Ecto neural progenitor cell (in vitro differentiated cells): ENCODE measurements at places on chromosomes 5 and 9.

DNA sequence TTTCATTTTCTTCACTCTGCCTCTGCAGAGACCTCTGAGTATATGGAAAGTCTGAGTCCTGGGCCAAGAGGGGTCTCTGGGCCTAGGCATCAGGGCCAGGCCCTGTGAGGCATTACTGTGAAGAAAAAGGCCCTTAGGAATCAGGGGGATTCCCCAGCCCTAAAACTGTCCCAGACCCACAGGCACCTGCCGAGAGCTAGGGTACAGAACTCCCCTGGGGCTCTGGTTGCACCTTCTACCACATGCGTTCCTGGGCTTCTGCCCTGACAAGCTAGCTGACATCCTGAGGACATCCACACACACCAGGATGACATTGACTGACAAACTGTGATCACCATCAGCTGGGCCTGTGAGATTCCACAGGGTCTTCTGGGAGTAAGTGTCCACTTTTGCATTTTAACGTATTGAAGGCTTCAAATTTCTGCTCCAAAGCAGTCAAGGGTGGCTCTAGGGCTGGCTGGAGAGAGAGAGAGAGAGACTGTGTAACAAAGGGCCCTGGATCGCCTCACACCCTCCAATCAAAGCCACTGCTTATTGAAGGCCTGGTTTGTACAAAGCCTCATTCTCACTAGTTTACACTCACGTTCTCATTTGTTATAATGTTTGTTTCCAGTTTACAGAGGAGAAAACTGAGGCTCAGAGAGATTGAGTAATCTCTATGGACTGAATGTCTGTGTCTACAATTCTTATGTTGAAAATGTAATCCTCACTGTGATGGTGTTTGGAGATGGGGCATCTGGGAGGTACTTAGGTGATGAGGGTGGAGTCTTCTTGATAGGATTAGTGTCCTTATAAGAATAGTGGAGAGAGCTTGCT is 45.1 kb downstream of the TGFBI start:
- DNase-seq: no peak

- DNase-seq: no peak
Observed at GRCh38 chr9:107700847-107701246, 211.3 kb upstream of the KLF4 start.

DNA sequence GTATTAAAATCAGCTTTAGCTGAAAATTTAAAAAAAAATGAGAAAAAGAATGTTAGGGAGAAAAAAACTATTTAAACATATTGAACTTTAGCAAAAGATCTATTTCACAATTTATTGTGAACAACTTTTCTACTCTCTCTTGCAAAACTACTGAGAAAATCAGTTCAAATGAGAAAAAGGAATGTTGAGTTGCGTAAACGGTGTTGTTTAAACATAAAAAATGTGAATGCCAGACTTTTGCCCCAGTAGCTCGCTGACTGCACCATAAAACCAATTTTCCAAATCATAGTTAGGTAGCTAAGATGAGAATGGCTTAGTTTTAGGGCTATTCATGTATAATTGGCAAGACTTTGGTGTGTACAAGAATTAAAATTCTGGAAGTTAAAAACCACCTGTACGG is 13.4 kb upstream of the RAD23B start:
- DNase-seq: no peak

DNA sequence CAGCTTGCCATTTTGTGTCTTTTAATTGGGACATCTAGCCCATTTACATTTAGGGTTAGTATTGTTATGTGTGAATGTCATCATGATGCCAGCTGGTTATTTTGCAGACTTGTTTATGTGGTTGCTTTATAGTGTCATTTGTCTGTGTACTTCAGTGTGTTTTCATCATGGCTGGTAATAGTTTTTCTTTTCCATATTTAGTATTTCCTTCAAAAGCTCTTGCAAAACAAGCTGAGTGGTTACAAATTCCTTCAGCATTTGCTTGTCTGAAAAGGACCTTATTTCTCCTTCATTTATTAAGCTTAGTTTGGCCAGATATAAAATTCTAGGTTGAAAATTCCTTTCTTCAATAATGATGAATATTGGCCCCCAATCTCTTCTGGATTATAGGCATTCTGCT is 28.5 kb upstream of the TNFSF15 start:
- no peak for DNase-seq

DNA sequence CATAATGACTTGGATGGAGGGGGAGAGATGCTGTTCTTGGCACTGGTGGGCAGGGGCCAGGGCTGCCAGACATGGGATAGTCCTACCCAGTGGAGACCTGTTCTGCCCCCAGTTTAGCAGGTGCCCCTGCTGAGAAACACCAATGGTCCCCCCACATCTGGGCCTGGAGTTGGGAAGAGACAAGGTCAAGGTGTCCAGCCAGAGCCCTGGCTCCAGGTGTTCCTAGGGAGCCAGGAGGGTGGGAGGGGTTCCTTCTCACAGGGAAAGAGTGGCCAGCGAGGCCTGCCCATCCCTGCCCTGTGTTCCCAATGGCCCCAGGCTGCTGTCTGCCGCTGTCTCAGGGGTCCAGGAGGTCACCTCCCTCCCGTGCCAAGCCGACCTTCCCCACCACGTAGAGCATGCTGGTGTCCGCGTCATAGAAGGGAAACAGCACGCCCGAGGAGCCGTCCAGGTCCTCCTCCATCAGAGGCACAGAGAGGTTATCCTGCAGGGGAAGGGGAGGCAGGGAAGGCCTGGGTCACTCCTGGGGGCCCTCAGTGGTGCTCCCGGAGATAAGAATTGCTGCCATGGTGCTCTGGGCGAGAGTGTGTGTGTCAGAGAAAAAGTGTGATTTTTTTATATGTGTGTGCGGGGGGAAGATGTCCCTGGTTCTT is 11.7 kb upstream of the TRIM14 start:
- no peak for DNase-seq

- no peak for DNase-seq
Observed at GRCh38 chr5:148969291-148969690, 93.6 kb downstream of the SH3TC2 start.

GRCh38 chr9:76231001-76231400 is 163.2 kb downstream of the RFK start:
- DNase-seq: no peak

DNA sequence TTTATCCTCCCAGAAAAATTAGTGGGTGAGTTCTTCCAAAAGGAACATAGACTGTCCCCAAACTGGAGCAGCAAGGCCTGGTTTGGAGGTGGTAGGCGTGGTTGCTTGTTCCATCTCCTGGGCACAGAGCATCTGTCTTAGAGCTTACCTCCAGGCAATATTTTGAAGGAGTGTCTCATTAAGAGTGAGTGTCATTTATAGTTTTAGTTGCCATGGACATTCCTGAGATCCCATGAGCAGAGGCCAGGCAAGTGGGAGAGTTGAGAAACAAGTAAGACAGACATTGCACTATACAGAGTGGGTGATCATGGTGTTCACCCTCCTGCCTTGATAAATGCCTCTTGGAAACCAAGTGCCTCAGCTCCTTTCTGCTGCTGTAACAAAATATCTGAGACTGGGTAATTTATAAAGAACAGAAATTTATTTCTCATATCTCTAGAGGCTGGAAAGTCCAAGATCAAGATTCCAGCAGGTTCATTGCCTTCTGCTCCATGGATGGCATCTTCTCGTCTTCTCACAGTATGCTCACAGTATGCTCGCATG is 68.5 kb downstream of the KIAA1958 start:
- DNase-seq: no peak

DNA sequence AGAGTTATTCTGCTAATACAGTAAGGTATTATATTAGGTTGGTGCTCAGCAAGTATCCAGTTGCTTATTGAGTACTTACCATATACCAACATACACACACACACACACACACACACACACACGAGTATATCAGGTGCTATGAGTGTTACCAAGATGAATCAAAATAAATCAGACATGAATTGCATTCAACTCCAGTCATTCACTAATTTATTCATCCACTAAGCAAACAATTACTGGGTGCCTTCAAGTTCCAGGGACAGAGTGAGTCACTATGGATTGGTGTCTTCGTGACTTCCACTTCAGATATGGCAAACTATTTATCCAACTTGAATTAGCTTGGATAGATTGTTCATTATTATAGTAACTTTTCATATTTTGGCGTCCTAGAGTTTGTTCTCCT is 140.7 kb upstream of the SLC44A1 start:
- DNase-seq: no peak

- no peak for DNase-seq
Observed at GRCh38 chr9:16191191-16191590, 638.3 kb downstream of the CCDC171 start.

DNA sequence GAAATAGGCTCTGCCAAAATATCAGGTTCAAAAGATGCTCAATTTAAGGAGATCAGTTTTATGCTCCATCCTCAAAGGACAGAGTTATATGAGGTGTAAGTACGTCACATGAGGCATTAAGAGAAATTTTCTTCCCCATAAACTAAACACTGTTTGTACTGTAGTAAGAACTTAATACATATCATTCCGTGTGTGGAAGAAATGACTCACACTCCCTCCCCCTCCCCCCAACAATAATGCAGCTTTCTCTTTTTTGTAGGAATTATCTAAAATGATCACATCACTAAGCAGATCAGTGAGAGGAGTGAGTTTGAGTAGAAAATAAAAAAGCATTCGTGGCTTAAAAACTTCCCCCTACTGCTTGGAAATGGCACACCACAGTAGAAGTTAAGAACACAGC is 2.2 kb downstream of the CDH12 start:
- DNase-seq: no peak

- DNase-seq: no peak
Observed at GRCh38 chr5:120228262-120229031, 235.7 kb upstream of the PRR16 start.

DNA sequence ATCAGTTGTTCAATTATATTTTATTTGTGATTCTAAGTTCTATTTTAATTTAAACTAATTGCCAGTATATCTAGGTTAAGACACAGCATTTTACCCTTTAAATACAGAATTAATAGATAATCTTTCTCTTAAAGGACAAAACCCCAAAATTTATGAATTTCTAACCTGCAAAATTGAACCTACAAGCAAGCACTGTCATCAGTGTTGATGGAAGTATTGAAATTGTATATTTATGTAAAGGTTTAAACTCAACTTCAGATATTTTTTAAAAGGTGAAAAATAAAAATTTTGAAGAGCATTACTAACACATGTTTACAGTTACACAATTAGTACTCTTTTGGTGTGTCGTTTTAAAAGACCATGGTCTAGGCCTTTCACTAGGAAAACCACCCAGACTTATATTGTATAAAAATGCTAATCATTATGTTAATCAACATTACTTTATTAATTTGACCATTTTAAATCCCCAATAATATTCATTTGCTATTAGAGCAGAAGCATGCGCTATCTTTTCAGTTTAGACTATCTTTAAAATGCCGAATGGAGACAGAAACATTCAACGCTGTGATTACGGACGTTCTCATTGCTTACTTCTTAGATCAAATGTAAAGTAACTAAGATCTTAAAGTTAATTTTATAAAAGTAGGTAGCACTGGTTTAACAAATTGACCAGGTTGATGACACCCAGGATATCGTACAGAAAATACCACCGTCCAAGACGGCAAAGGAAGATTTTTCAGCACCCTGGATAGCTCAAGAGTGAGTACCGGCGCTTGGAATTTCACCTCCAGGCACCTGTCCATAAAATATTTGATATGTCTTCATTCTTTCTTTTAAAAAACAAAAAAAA is 3.2 kb downstream of the OTP start:
- no peak for DNase-seq

- no peak for DNase-seq
Observed at GRCh38 chr5:134082264-134082992, 32.1 kb upstream of the TCF7 start.

- no peak for DNase-seq
Observed at GRCh38 chr5:177483994-177484901, 10.8 kb upstream of the DBN1 start.

DNA sequence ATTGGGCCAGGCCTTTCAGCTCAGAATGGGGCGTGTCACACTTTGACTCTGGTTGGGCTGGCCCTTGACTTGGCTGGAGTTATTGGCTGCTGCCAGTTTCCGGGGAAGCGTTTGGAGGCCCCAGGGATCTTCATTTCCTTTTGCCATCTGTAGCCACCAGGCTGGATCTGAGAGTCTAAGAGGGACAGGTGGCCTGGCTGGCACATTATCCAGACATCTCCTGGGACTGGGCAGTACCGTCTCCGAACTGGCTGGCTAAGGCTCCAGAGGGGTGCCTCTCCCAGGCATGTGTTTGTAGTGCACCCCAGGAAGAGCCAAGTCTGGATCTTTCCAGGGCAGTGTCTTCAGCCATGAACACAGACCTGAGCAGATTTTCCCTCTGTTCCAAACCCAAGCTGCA is 9.7 kb upstream of the JADE2 start:
- DNase-seq: no peak

DNA sequence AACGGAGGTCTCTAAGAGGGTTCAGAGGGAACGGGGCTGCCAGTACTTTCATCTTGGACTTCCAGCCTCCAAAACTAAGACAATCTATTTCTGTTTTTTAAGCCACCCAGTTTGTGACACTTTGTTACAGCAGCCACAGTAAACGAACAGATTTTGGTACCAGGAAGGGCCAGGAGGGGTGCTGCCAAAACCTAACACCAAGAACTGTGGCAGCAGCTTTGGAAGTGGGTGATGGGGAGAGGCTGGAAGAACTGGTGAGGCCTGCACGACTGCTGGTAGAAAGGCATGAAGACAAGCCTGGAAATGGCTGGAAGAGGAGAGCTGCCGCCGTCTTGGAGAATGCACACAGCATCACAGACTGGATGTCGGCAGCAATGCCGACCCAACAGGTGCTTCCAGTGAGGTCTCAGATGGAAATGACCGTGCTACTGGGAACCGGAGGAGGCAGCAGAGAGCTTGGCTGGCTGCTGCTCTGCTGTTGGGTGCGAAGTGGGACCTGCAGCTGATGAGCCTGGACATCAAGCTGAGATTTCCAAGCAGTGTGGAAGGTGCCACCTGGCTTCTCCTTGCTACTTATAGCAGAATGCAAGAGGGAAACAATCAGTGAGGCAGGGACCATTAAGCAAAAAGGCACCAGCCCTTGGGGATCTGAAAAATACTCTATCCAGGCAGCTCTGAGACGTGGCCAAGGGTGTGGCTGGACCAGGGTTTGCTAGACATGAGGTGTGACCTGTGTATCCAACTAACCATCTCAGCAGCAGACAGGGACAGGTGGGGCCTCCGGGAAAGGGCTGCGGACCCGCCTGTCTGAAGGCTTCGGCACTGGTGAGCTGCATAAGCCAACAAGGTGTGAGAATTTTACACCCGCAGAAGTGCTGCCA is 4.7 kb upstream of the TMEM210 start:
- no peak for DNase-seq
